ENCODE measurements at places on chromosomes 5 and 9.

DNA sequence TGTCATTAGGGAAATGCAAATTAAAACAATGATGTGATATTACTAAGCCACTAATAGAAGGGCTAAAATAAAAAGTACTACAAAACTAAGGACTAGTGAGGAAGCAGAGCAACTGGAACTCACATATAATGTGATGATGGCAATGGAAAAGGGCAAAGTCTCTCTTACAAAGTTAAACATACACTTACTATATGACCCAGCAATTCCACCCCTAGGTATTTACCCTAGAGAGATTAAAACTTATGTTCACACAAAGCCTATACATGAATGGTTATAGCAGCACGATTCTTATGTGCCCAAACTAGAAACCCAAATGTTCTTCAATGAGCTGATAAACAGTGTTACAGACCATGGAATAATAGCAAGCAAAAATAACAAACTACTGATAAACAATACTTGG is 643.7 kb downstream of the TLE1 start:
- no peak for DNase-seq

DNA sequence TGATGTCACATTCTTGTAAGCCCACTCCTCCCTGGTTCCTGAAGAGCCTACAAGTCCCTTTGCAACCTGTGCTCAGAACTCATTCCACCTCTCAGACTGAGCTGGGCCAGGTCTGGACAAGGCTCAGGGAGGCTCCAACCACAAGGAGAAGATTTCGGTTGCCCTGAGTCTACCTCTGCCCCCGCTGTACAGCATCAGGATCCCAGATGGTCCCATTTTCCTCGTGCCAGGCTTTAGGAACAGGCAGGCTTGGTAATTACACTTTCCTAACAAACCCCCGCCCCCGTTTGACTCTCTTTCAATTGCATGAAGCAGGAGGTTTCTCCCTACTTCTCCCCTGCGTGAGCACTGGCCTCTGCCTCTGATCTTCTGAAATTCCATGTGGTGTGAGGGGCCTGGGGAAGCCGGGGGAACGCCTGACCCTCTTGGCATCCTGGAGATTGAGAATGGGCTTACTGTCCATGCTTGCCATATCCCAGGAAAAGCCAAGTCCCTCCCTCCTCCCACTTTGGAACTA is 86.9 kb upstream of the CTNNA1 start:
- no peak for DNase-seq

GRCh38 chr5:135589152-135589551 is 10.4 kb upstream of the CXCL14 start:
- DNase-seq: no peak

GRCh38 chr5:142998316-142999020 is 228.3 kb downstream of the ARHGAP26 start:
- no peak for DNase-seq

DNA sequence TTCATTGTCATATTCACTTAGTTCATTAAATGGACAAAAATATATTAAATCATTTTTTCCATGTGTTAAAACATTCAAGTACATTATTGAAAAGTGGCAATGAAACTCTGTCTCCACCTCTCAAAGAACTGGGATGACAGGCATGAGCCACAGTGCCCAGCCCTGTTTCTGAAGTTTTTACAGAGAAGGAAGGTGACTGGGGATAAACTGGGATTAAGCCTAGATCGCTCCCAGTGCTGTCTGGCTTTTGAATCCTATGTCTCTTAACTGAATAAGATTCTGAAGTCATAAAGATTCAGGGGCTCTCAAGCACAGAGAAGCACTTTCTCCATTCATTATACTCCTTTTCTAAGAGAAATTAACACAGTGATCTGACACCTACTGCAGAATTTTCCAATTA is 88.3 kb downstream of the SLC38A9 start:
- no peak for DNase-seq

- DNase-seq: no peak
Observed at GRCh38 chr5:165404917-165405316, 1899.5 kb downstream of the MAT2B start.

- DNase-seq: no peak
Observed at GRCh38 chr5:152593388-152593787, 188.3 kb upstream of the NMUR2 start.

- no peak for DNase-seq
Observed at GRCh38 chr5:134595458-134595838, 37.2 kb downstream of the SAR1B start.

GRCh38 chr5:135055396-135055795 is 21.4 kb upstream of the PITX1 start:
- no peak for DNase-seq

GRCh38 chr5:132979367-132979940 is 16.0 kb upstream of the AFF4 start:
- DNase-seq: peak; percentile 66

- no peak for DNase-seq
Observed at GRCh38 chr5:94776167-94776566, 157.7 kb downstream of the SLF1 start.

- no peak for DNase-seq
Observed at GRCh38 chr5:175479125-175479881, 943 bp downstream of the SFXN1 start.

DNA sequence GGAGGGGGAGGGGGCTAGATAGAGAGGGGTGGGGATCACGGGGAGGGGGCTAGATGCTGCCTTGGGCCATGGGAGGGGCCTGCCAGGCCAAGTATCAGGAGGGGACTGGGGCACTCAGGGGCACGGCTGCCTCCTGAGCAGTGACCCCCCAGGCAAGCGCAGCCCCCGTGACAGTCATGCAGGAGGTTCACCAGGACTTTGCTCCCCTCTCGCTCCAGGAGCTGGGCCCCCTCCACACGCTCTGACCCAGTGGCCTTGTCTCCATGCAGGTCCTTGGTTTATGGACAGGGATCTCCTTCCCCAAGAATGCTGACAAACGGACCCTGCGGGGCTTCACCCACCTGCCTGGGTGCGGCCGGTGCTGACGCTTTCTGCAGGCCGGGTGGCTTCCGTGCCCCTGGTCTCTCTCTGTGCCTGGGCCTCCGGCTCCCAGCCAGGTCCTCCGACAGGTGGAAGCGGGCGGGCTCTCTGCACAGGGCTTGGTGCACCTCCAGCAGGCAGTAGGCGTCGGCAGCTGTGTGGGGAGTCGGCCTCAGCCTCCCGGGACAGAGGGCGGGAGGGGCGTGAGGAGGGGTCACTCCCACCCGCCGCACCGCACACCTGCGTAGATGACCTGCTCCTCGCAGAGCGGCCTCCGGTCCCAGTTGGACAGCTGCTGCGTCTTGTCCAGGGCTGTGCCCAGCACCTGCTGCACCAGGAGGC is 46.8 kb upstream of the NRARP start:
- no peak for DNase-seq

- DNase-seq: no peak
Observed at GRCh38 chr9:89000371-89000781, 9.1 kb downstream of the S1PR3 start.

GRCh38 chr5:176542135-176542595 is 5.0 kb upstream of the RNF44 start:
- DNase-seq: no peak

- DNase-seq: no peak
Observed at GRCh38 chr5:156759156-156759555, 90.9 kb upstream of the PPP1R2B start.

GRCh38 chr9:100352201-100352726 is 478 bp downstream of the TEX10 start:
- DNase-seq: peak; percentile 9
